ENCODE measurements at places on chromosomes 5 and 9.

- DNase-seq = no peak
Measured at GRCh38 chr9:93038918-93039317, 19.6 kb upstream of the SUSD3 start.

DNA sequence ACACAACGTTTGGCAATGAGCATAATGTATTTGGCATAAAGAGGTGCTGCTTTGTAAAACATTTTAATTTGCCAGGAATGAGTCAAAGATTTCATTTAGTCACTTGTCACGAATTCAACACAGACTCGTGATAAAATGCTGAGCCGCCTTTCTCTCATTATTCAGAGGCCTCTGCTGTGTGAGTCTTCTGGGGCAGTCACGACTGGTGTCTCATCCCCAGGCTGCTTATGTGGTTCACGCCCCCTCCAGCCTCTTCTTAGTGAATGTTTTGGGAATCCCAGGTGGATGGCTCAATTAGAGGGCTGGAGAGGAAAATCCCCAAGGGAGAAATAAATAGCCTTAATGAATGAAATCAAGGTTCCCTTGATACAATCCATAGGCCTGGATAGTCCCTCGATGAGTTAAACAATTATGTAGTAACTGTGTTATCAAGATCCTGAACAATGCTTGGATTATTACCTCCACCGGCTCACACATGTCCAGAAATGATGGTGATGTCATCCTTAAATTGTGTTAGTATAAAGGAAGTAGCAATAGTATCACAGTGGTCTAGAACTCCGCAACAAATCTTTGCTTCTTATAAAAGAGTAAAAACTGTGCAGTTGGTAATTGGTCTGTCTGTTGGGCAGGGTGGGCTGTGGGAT is 192.1 kb upstream of the ADAMTS16 start:
- DNase-seq = no peak

- no peak for DNase-seq
Measured at GRCh38 chr5:81908771-81909170, 63.1 kb upstream of the ATG10 start.

GRCh38 chr5:138629392-138629791 is 54.2 kb upstream of the HSPA9 start:
- DNase-seq = no peak

- DNase-seq = no peak
Measured at GRCh38 chr5:42605490-42605889, 151.1 kb upstream of the CCDC152 start.

GRCh38 chr5:102561894-102562760 is 63.3 kb upstream of the SLCO6A1 start:
- peak; percentile 10 for DNase-seq

DNA sequence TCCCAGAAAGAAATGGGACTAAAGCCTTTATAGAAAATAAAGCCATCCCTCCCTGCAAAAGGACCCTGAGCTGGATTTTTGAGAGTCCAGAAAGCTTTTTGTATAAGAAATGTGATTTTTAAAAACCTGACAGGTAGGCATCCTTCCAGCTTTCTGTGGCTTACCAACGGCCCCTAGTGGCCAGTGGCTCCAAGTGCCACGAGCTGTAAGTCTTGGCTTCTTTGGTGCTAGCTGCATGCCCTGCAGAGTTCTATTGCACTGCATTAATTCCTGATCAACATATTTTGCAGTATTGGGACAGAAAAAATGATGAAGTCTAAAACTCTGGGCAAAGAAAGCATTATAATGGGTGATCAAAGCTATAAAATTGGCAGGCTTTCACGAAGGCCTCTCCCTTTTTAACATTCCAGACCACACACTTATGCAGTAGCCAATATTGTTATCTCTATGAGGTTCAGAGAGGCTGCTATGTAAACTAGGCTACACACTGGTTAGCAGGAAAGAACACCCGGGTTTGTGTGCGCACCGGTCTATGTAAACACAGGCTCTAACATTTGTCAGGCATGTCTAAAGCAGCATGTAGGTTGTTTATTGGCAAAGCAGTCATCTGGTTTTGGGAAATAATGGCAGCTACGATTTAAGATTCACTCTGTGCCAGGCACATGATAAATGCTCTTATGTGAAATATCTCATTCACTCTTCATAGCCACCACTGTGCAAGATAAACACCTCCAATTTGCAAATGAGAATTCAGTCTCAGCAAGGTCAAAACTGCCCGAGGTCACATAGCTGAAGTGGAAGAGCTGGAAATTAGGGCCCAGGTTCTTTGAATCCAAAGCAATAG is 55.2 kb downstream of the NMUR2 start:
- DNase-seq = peak; percentile 6

DNA sequence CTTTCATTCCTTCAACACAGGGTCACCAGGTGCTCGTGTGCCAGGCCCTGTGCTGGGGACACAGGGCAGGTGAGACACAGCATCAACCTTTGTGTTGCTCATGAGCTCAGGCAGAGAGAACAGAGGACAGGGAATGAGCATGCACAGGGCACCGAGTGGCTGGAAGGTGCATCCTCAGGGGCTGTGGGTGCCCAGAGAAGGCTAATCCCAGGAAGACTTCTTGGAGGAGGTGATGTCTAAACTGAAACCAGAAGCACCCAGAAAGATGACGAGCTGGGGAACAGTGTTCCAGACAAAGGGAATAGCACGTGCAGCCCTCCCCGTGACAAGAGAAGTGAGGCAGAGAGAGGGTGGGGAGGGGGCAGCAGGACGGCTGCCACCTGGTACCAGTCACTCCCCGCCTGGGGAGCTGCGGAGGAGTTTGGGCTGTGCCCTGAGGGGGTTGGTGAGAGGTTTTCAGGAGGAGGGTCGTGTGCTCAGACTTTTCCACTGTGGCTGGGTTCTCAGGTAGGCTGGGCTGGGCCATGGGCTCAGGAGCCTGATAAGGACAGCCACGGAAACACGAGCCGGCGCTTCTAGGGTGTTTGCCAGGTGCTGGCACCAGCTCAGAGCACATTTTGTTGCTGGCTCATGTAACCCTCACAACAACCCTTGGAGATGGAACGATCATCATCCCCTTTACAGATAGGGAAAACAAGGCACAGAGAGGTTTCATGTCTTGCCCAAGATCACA is 46.0 kb downstream of the HMCN2 start:
- DNase-seq = no peak

DNA sequence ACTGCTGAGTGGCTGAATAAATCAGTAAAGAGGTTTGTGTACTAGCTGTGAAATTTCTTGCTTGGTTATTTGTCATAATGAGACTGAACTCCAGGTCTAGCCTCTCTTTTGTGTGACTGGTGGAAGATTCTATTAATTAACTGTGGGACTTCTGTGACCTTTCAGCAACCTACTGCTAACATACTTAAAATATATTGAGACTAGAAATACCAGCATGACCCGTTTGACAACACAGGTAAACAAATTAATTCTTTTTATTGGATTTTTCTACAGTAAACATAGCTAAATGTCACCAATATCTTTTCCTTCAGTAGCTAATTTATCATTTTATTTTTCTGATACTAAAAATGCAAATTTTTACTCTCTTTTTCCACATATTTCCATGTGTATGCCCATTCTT is 390.4 kb upstream of the KCNN2 start:
- no peak for DNase-seq

- no peak for DNase-seq
Measured at GRCh38 chr5:141866096-141866495, 12.1 kb downstream of the PCDH1 start.

DNA sequence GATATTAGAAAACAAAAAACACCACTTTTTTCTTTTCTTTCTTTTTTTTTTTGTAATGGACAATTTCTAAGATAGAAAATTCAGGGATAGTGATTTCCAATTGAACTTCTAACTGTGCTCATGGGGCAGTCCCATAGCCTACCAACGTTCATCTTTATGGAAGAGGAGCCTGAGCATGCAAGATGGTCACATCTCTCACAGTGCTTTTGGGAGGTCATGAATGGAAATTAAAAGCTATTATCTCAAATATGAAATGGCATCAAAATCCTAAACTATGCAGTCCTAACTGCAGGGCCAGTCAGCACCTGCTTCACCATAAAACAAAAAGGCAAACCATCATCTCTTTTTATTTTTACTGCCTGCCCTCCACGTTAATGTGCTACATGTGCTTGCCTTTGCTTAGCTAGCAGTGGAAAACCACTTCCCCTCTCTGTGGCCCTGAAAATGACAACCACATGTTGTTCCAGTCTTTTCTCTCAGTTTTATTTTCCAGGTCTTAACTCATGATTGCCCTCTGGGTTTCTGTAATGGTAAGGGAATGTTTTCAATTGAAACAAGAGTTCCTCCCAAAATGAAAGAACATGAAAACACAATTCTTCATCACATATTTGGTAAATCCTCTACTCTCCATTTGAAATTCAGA is 16.7 kb downstream of the IFNB1 start:
- DNase-seq = peak; percentile 78

DNA sequence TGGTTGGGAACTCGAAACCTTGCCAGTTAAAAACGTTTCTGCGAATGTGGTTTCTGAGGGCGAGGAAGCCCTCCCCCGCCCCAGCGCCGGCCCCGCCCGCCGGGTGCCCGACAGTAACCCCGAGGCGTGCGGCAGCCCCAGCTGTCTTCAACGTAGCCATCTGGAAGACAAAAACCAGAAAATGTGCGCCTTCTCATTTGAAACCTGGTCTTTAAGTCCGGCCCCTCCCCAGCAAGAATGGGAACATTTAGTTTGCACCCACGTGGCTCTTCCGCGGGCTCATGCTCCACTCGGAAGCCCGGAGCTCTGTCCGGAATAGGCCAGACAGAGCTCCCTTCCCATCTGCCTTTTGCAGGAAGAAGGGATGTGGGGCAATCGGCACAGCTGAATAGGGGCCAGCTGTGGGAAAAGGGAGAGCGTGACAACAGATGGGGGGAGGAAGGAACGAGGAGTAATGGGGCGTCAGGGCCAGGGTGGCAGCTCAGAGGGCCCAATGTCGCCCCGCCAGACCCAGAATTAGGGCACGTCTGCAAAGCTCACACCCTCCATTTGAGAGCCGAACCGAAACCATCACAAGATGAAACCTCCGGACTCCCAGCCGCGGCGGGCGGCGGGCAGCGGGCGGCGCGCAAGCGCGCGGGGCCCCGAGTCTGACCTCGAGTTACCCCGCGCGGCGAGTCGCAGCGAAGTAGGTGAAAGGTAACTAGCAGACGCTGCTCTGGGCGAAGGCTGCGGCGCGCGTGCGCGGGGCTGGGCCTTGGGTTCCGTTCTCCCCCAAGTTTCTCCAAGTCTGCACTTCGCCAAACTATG is 63.4 kb upstream of the ABCA1 start:
- peak; percentile 90 for DNase-seq

GRCh38 chr5:1048861-1049838 is 40.5 kb downstream of the NKD2 start:
- no peak for DNase-seq

GRCh38 chr9:98149422-98149821 is 30.4 kb upstream of the TRIM14 start:
- no peak for DNase-seq

DNA sequence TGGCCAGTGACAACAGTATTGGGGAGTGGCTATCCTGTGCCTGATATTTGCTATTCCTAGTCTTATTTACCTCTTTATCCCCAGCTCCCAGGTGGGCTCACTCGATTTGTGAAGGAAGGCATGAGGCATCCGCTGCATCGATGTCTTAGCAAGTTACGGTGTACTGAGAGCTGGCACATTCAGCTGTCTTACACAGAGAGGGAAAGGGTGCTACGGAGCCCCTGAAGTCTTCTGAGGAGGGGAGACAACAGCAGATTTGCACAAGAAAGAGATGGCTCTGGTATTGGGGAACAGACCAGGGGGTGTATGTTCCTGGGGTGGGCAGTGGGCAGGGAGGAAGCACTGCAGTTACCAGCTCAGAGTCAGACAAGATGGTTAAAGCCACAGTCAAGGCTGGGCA is 172.6 kb downstream of the FGF18 start:
- no peak for DNase-seq
